ENCODE measurements at places on chromosomes 16 and 17.

- DNase-seq: no peak
Observed at GRCh38 chr16:30473231-30474073, 910 bp downstream of the ITGAL start.

DNA sequence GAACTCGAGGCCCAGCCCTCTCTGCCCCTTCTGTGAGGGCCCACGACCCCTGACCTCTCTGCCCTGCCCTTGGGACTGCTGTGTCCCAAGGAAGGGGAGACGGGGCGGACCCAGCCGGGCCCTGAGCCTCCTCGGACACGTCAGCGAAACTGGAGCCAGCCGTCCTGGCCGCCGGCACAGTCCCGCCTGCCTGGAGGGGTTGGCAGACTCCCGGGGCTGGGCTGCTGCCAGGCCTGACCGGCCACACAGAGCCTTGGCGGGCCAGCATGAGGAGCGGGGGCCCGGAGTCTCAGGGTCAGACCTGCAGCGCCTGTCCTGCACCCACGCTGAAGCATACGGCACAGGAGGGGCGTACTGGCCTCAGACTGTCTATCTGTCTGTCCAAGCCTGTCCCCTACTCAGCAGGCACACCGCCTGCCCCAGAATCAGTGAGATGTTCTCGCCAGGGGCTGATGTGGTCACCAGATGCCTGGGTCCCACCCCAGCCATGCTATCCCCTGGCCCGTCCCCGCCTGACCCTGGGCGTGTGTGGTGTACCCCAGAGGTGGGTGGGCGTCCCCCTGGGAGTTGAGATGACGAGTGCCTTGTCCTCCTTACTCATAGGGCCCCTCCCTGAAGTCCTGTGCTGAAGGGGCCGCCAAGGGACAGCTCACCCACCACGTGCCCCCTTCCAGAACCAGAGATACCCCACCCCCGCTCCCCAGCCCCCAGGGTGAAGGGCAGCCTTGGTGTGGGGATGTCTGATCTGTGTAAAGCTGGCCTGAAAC, 4.7 kb downstream of the VASN start:
- DNase-seq: no peak

GRCh38 chr17:979539-980405, at the start of gene NXN:
Gene NXN (minus strand): TSS chr17:979776.
- DNase-seq: peak; percentile 55

DNA sequence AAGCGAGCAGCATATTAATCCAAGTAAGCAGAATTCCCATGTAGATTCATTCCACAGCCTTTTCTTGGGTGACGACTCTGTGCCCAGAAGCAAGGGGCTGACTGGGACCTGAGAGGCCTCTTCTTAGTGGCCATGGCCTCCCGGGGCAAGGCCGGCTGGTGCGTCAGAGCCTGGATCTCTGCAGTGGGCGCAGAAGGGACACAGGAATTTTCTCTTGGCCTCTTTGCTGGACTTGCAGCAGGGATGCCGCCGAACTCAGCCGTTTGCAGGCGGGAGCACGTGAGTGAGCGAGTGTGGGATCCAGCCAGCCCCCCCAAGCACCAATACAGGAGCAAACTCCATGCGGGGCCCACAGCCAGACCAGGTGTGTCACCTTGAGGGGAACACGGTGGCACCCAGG, 151.8 kb downstream of the RPTOR start:
- DNase-seq: no peak

DNA sequence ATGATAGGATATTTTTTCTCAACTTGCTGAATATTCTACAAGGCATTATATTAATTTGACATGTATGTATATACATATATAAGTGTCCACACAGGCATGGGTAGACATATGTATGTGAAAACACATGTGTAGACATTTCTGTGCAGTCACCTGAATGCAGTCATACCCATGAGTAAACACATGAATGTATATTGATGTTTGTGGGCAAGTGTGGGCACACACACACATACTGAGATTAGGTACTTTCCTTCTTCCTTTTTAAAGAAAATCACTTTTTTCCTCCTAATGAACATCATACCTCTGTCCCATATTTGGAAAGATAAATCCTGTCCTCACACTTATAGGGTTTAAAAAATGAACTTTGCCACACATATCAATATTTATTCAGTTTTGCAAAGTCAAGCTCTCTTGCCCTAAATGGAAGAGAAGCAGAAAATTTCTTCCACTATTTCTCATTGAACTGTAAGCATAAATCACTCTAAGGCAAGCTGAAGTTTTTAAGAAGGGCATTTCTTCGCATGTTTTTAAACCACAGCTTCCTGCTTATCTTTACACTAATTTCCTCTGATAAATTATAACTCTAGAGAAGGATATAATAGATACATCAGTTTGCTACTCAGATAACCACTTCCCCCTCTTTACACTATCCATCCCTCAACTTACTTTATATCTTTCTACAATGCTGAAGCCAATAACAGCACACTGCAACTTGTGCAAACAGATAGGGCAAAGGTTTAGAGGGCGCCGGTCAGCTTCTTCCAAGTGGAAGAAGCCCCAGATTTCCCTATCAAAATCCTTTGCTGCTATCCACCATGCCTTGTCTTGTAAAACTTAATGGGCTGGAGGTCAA, 49.6 kb upstream of the LRRC37A3 start:
- no peak for DNase-seq

- no peak for DNase-seq
Observed at GRCh38 chr17:45403906-45404490, 28.7 kb downstream of the ARHGAP27 start.

DNA sequence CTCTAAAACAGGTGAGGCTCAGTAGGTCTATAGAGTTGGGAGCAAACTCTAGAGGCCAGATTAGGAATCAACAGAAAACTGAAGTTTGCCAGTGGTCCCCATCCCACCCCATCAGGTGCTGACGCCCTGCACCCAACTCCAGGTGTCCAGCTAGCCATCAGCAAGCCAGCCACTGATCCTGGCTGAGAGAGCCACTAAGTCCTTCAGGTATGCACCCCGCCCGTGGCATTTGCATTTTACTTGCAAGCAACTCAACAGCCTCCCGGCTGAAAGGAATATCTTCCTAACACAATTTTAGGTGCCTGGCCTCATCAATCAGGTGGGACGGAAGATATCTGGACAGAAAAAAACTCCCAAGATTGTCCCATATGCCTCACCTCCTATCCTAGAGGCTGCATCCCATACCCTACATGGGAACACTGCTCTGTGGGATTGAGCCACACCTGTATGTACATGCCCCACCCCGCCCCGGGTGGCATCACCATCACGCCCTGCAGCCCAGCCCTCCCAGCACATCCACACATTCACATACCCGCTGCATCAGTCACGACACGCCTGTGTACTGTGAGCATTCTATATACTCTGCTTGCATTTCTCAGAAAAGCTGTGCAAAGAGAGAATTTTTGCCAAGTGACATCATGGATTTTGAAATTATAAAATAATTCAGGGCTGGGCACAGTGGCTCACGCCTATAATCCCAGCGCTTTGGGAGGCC, 8.3 kb downstream of the OTOP3 start:
- DNase-seq: no peak

GRCh38 chr17:77778636-77779489, 179.6 kb upstream of the TNRC6C start:
- DNase-seq: peak; percentile 95

- DNase-seq: no peak
Observed at GRCh38 chr17:78826836-78827509, 13.6 kb downstream of the USP36 start.

- no peak for DNase-seq
Observed at GRCh38 chr16:25317732-25318316, 60.2 kb upstream of the ZKSCAN2 start.

GRCh38 chr16:86067516-86067915, 168.6 kb downstream of the IRF8 start:
- DNase-seq: no peak
